ENCODE measurements at places on chromosomes 13 and 19. TPM values are rescaled to one million over a fixed set of nuclear protein-coding genes. Genes with fewer than 3 reads are reported as not detected.

Gene CYSLTR2
- not detected for total RNA-seq

Gene SHC2
- total RNA-seq = 0.58 TPM

Gene ATF5
- total RNA-seq = 21.7 TPM

GRCh38 chr13:23722726-23723453 is 152.7 kb downstream of the TNFRSF19 start:
- DNase-seq = no peak

DNA sequence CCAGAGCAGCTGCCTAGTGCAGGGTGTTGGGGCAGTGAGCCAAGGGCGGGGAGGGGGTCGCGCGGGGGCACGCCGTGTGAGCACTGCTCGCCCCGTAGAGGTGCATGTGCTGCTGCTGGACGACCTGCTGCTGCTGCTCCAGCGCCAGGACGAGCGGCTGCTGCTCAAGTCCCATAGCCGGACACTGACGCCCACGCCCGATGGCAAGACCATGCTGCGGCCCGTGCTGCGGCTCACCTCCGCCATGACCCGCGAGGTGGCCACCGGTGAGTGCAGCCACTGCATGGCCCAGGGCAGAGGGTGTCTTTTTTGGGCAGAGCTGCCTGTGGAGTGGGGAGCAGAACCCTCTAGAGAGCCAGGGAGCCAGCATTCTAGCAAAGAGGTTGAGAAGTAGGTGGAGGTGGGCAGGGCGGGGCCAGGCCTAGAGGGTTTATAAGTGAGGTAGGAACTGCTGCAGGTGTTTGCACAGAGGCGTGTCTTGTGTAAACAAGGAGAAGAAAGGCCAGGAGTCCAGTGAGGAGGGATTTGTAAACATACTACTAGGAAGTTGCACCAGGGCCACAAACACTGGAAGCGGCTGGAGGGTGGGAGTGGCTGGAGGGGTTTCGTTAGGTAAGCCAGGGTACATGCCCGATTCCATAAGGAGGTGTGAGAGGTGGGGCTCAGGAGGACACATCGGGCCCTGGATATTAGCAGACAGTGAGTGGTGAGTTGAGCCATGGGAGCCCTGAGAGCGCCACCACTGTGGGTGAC is 21.3 kb downstream of the ARHGEF1 start:
- no peak for DNase-seq
